BJ (cell line): ENCODE measurements at places on chromosomes 2 and 18.

GRCh38 chr2:38092196-38092902 lies 16.4 kb upstream of the CYP1B1 start:
- no peak for DNase-seq

GRCh38 chr2:203994735-203995134 lies 58.2 kb downstream of the ICOS start:
- DNase-seq: no peak

GRCh38 chr18:58190842-58191530 lies 147.0 kb downstream of the NEDD4L start:
- DNase-seq: no peak

DNA sequence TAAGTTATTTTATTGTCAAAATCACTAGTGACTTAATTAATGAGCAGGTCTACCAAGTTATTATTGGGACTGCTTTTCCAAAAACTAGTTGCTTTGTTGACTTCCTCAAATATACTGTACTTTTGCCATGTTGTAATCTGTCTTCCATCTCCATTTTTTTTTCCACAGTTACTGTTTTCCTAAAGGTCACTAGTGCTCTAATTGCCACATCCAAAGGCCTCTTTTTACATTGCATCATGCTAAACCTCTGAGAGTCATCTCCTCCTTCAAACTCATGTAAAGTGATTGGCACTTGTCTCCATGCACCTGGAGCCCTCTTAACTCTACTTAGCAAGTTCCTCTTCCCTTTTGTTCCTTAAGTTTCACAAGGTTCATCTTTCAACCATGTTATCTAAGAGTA lies 11.8 kb downstream of the PMAIP1 start:
- no peak for DNase-seq

- no peak for DNase-seq
Measured at GRCh38 chr2:144403933-144404332, 116.0 kb downstream of the ZEB2 start.

- no peak for DNase-seq
Measured at GRCh38 chr2:219461047-219461514, 26.4 kb downstream of the SPEG start.

DNA sequence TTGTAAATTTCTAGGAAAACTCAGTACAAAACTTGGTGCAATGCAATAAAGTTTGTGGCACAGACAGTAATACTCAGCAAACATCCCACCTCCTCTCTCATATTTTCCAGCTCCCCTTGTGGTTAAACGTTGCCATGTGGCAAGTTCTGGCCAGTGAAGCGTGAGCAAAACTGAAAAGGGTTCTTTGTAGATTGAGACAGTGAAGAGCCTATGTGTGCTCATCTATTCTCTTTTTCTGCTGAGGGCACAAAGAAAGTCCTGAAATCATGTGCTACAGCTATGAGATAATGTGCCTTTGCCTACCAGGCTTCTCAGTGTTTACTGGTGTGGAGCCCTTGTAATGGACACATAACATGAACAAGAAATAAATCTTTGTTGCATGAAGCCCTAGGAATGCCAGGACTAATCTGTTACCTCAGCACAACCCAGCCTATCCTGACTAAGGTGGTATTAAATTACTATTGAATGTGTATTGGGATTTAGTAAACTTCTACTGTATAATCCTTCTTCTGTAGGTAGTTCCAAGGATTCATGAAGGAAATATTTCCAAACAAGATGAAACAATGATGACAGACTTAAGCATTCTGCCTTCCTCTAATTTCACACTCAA lies 13.0 kb upstream of the TYMS start:
- DNase-seq: no peak

GRCh38 chr2:118047380-118047826 lies 33.5 kb upstream of the CCDC93 start:
- no peak for DNase-seq

DNA sequence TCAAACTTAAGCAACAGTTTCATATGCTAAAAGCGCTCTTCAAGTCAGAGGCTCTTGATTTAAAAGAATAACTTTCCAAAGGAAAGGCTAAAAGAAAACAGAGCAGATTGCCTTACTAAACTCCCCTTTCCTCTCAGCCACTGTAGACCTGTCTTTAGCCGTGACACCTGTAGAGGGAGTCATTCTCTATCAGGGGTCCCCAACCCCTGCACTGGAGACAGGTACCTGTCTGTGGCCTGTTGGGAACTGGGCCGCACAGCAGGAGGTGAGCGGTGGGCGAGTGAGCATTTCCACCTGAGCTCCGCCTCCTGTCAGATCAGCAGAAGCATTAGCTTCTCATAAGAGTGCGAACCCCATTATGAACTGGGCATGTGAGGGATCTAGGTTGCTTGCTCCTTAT lies 9.6 kb downstream of the SLC14A1 start:
- DNase-seq: no peak
